Effector memory CD8-positive, alpha-beta T cell (primary cell): ENCODE measurements at places on chromosomes 13 and 19.

DNA sequence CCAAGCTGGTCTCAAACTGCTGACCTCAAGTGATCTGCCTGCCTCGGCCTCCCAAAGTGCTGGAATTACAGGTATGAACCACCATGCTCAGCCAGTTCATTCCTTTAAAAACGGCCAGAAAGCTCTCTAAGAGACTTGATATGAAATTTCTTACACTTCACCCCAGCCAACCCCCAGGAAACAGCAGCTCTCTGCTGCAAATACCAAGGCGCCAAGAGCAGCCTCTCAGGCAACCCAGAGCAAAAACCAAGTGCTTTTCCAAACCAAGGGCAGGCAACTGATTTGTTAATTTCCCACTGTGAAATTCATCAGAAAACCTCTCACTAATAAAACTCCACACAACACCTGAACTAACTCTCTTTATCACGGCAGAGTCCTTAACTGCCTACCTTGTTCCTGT lies 44.9 kb downstream of the LATS2 start:
- H3K4me3 ChIP-seq, result no peak overlapping the region
- peaks cover 13% of the 10 kb centered on the region for H3K4me1 ChIP-seq
- DNase-seq, result no peak
- no peaks in the 10 kb centered on the region for H3K27me3 ChIP-seq
- peak overlapping the region; percentile 36 for H3K27ac ChIP-seq
- H3K36me3 ChIP-seq, result no peaks in the 10 kb centered on the region

DNA sequence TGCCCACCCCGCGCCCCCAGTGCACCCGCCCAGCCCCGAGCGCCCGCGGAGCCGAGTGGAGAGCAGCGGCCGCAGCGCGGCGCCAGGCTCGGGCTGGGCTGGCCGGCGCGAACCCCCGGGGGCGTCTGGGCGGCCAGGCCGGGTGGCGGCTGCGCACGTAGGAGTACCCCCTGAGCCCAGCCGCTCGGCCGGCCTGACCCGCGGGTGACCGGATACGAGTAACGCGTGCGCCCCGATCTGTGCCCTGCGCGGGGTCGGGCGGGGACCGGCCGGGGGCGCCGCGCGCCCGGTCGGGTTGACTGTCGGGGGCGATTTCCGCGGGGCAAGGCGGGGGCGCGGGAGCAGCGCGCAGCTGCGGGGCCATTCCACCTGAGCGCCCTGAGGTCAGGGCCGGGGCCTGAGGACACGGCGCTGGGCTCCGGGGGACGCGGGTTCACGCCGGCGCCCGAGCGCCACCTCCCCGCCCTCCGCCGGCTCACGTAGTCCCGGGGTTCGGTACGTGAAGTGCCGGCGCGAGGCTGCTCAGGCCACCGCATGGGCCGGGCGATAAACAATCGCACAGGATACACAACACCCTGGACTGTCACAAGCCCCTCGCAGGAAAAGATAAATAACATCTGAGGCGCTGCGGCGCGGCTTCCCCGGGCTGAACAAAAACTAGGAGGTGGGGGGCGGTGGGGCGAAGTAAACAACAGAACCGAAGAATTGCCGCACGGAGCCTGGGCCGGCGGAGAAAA lies 37.6 kb upstream of the FLT1 start:
- no peak overlapping the region for H3K27ac ChIP-seq
- DNase-seq, result no peak
- peaks cover 49% of the 10 kb centered on the region for H3K27me3 ChIP-seq
- peaks cover 2% of the 10 kb centered on the region for H3K4me1 ChIP-seq

- peaks cover 4% of the 10 kb centered on the region for H3K36me3 ChIP-seq
- no peak overlapping the region for H3K27ac ChIP-seq
- H3K4me3 ChIP-seq, result no peak overlapping the region
- peaks cover 5% of the 10 kb centered on the region for H3K4me1 ChIP-seq
Observed at GRCh38 chr13:112782429-112783010, 92.7 kb downstream of the ATP11A start.

- H3K4me1 ChIP-seq, result peaks cover 16% of the 10 kb centered on the region
- H3K4me3 ChIP-seq, result no peak overlapping the region
- no peaks in the 10 kb centered on the region for H3K27me3 ChIP-seq
- DNase-seq, result no peak
- no peak overlapping the region for H3K27ac ChIP-seq
Observed at GRCh38 chr13:51761643-51762350, 42.2 kb downstream of the DHRS12 start.

GRCh38 chr13:44537248-44537647 lies 38.9 kb downstream of the TSC22D1 start:
- no peak overlapping the region for H3K4me3 ChIP-seq
- no peaks in the 10 kb centered on the region for H3K27me3 ChIP-seq
- no peak for DNase-seq
- H3K27ac ChIP-seq, result no peak overlapping the region

DNA sequence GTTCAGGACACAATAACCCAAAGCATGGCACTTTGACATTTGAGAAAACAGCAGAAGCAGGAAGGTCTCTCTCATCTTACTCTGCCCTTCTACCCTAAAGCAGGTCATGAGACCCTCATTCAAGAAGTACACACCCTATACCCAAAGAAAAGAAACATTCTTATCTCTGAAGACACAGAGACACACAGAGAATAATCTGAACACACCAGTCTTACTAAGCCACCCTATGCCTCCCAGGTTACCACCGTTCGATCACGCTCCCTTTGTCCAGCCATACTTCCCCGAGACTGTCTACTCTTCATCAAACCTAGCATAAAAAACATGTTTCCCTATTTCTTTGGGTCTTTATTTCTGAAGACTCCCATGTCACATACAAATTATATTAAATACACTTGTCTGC lies 66.5 kb upstream of the ANKRD10 start:
- no peaks in the 10 kb centered on the region for H3K4me1 ChIP-seq
- H3K36me3 ChIP-seq, result no peaks in the 10 kb centered on the region
- H3K27me3 ChIP-seq, result peaks cover 60% of the 10 kb centered on the region

DNA sequence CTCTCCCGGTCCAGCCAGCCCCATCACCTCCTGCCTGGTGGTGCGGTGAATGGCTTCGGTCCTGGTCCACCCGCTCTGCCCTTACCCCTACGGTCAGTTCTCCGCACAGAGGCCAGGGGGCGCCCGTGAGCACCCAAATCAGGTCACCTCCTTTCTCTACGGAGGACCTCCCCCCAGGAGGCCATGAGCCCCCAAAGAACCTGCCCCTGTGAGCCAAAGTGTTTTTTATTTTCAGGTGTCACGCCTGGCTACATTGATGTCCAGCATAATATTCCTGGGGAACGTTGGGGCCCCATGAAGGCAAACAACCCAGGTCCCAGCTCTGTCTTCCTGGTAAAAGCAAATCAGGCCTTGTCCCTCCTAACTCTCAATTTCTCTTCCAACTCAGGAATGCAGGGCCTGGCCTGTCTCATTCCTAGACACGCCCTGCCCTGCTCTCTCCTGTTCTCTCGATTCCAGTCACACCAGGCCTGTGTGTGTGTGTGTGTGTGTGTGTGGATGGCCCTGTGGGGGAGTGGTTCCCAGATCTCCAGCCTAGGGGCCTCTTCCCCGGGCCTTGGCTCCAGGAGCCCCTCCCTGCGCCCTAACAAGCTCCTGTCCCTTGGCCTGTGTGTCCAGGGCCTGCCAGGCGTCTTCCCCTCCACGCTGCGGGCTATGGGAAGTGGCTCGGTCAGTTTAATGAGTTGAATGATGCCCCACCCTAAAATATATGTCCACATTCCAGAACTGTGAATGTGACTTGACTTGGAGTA lies 9.7 kb upstream of the GIPC1 start:
- peak overlapping the region; percentile 46 for H3K4me3 ChIP-seq
- peak overlapping the region; percentile 89 for H3K27ac ChIP-seq
- peaks cover 23% of the 10 kb centered on the region for H3K4me1 ChIP-seq

- H3K27ac ChIP-seq, result peak overlapping the region; percentile 18
- H3K4me3 ChIP-seq, result no peak overlapping the region
- peaks cover 4% of the 10 kb centered on the region for H3K4me1 ChIP-seq
- no peaks in the 10 kb centered on the region for H3K36me3 ChIP-seq
- peaks cover 31% of the 10 kb centered on the region for H3K27me3 ChIP-seq
Observed at GRCh38 chr19:11699931-11700794, 38.6 kb downstream of the ZNF823 start.

- peak overlapping the region; percentile 20 for H3K27ac ChIP-seq
- peaks cover 9% of the 10 kb centered on the region for H3K4me1 ChIP-seq
- no peaks in the 10 kb centered on the region for H3K27me3 ChIP-seq
- H3K4me3 ChIP-seq, result peak overlapping the region; percentile 77
Observed at GRCh38 chr19:3047496-3048189, 14.7 kb downstream of the TLE5 start.

- no peaks in the 10 kb centered on the region for H3K36me3 ChIP-seq
- no peaks in the 10 kb centered on the region for H3K4me1 ChIP-seq
- no peaks in the 10 kb centered on the region for H3K27me3 ChIP-seq
- no peak for DNase-seq
Observed at GRCh38 chr13:34308725-34309124, 490.8 kb downstream of the RFC3 start.

- no peak overlapping the region for H3K4me3 ChIP-seq
- H3K27ac ChIP-seq, result no peak overlapping the region
- no peaks in the 10 kb centered on the region for H3K4me1 ChIP-seq
- no peaks in the 10 kb centered on the region for H3K36me3 ChIP-seq
Observed at GRCh38 chr19:32269831-32270230, 75.6 kb upstream of the ZNF507 start.

DNA sequence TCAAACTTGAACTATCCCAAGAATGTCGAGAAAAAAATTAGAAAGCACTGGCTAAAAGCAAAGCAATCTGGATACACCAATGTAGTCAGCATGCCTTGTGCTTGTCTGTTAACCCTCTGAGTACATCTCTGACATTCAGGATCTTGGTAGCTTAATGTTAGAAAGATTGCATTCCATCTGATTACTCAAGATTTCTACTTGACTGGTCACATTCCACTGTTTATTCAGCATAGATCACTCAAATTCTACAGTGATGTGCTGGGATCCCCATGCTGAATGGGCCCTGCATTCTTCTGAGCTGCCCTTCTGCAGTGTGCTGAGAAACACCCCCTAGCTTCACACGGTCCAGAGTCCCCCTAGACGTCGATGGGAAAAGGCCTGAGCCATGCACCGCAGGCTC lies 295.4 kb upstream of the MAB21L1 start:
- no peak for DNase-seq
- no peaks in the 10 kb centered on the region for H3K27me3 ChIP-seq
- no peaks in the 10 kb centered on the region for H3K36me3 ChIP-seq
- H3K27ac ChIP-seq, result no peak overlapping the region

DNA sequence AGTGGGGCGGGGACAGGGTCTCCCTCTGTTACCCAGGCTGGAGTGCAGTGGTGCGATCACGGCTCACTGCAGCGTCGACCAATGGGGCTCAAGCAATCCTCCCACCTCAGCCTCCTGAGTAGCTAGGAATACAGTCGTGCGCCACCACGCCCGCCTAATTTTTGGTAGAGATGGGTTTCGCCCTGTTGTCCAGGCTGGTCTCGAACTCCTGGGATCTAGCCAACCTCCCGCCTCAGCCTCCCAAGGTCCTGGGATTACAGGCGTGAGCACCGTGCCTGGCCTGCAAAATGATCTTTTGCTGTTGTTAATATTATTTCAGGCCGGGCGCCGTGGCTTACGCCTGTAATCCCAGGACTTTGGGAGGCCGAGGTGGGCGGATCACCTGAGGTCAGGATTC lies 621 bp upstream of the TGDS start:
- no peaks in the 10 kb centered on the region for H3K27me3 ChIP-seq
- peak overlapping the region; percentile 91 for H3K27ac ChIP-seq
- peaks cover 26% of the 10 kb centered on the region for H3K4me1 ChIP-seq
- peak overlapping the region; percentile 93 for H3K4me3 ChIP-seq

- H3K27me3 ChIP-seq, result peaks cover 28% of the 10 kb centered on the region
- H3K4me3 ChIP-seq, result peak overlapping the region; percentile 66
- no peak overlapping the region for H3K27ac ChIP-seq
- peaks cover 4% of the 10 kb centered on the region for H3K4me1 ChIP-seq
Observed at GRCh38 chr19:35556846-35557538, 6.5 kb downstream of the ATP4A start.

GRCh38 chr13:29170436-29171082 lies 350.4 kb downstream of the MTUS2 start:
- no peak for DNase-seq
- no peak overlapping the region for H3K27ac ChIP-seq
- H3K4me1 ChIP-seq, result no peaks in the 10 kb centered on the region
- no peaks in the 10 kb centered on the region for H3K36me3 ChIP-seq
- no peak overlapping the region for H3K4me3 ChIP-seq

- no peak overlapping the region for H3K4me3 ChIP-seq
- H3K27me3 ChIP-seq, result peaks cover 32% of the 10 kb centered on the region
- peaks cover 8% of the 10 kb centered on the region for H3K36me3 ChIP-seq
- no peak overlapping the region for H3K27ac ChIP-seq
- H3K4me1 ChIP-seq, result no peaks in the 10 kb centered on the region
- DNase-seq, result no peak
Observed at GRCh38 chr19:7117248-7117647, 47.7 kb downstream of the ZNF557 start.

DNA sequence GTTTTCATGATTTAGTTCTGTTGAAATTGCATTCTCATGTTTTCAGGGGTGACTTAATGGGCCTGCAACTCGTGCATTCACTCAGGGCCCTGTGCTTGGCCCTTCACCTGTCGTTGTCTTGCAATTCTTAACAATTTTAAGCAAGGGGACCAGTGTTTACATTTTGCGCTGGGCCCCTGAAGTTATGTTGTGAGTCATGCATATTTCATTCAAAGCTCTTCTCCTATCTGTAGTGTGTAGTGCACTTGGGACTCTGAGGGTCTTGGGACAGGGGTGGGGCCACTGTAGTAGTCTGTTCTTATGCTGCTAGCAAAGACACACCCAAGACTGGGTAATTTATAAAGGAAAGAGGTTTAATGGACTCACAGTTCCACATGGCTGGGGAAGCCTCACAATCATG lies 211.2 kb upstream of the RXFP2 start:
- no peak for DNase-seq
- H3K27me3 ChIP-seq, result no peaks in the 10 kb centered on the region
- H3K4me3 ChIP-seq, result no peak overlapping the region
- H3K4me1 ChIP-seq, result peaks cover 2% of the 10 kb centered on the region
- H3K27ac ChIP-seq, result no peak overlapping the region
- peaks cover 3% of the 10 kb centered on the region for H3K36me3 ChIP-seq

- H3K27ac ChIP-seq, result no peak overlapping the region
- no peaks in the 10 kb centered on the region for H3K27me3 ChIP-seq
- no peak for DNase-seq
Observed at GRCh38 chr19:7106711-7107657, 37.5 kb downstream of the ZNF557 start.

- peaks cover 16% of the 10 kb centered on the region for H3K36me3 ChIP-seq
- peak overlapping the region; percentile 69 for H3K4me3 ChIP-seq
- H3K27ac ChIP-seq, result peak overlapping the region; percentile 66
- H3K27me3 ChIP-seq, result peaks cover 11% of the 10 kb centered on the region
Observed at GRCh38 chr19:7706188-7706954, 4.4 kb upstream of the FCER2 start.

GRCh38 chr19:38274739-38275138 lies 10.4 kb downstream of the SPINT2 start:
- H3K4me3 ChIP-seq, result no peak overlapping the region
- H3K36me3 ChIP-seq, result no peaks in the 10 kb centered on the region
- H3K27me3 ChIP-seq, result no peaks in the 10 kb centered on the region
- H3K4me1 ChIP-seq, result no peaks in the 10 kb centered on the region
- no peak for DNase-seq

GRCh38 chr19:7947939-7948338 lies 4.5 kb upstream of the TIMM44 start:
- H3K36me3 ChIP-seq, result peaks cover 13% of the 10 kb centered on the region
- no peak overlapping the region for H3K27ac ChIP-seq
- H3K4me1 ChIP-seq, result peaks cover 12% of the 10 kb centered on the region
- no peak overlapping the region for H3K4me3 ChIP-seq
- no peak for DNase-seq
- no peaks in the 10 kb centered on the region for H3K27me3 ChIP-seq

- no peak for DNase-seq
- H3K4me1 ChIP-seq, result no peaks in the 10 kb centered on the region
Observed at GRCh38 chr13:67090856-67091255, 139.3 kb downstream of the PCDH9 start.

GRCh38 chr19:33514885-33515551 lies 6.6 kb downstream of the PEPD start:
- H3K27me3 ChIP-seq, result no peaks in the 10 kb centered on the region
- peaks cover 51% of the 10 kb centered on the region for H3K4me1 ChIP-seq
- H3K36me3 ChIP-seq, result peaks cover 3% of the 10 kb centered on the region
- peak overlapping the region; percentile 55 for H3K4me3 ChIP-seq
- DNase-seq, result no peak
- H3K27ac ChIP-seq, result peak overlapping the region; percentile 72
